RKO (cell line): ENCODE measurements at places on chromosomes 12 and 14.

DNA sequence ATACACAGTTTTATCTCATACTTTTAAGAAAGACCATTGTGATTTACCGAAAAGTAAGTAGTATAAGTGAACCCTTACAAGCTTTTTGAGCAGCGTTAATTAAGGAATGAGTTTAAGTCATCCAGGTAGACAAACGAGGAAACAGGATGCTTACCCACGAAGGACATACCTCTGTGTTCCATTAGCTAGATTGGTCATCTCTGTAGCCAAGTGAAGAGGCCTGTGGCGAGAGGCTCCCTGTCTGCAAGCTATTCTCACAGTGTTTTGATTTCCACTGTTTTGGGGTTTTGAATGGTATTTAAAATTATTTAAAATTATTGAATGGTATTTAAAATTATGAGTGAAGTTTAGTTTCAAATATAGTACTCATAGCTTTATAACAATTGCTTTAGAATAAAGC is 342.1 kb upstream of the RGS6 start:
- DNase-seq: no peak

DNA sequence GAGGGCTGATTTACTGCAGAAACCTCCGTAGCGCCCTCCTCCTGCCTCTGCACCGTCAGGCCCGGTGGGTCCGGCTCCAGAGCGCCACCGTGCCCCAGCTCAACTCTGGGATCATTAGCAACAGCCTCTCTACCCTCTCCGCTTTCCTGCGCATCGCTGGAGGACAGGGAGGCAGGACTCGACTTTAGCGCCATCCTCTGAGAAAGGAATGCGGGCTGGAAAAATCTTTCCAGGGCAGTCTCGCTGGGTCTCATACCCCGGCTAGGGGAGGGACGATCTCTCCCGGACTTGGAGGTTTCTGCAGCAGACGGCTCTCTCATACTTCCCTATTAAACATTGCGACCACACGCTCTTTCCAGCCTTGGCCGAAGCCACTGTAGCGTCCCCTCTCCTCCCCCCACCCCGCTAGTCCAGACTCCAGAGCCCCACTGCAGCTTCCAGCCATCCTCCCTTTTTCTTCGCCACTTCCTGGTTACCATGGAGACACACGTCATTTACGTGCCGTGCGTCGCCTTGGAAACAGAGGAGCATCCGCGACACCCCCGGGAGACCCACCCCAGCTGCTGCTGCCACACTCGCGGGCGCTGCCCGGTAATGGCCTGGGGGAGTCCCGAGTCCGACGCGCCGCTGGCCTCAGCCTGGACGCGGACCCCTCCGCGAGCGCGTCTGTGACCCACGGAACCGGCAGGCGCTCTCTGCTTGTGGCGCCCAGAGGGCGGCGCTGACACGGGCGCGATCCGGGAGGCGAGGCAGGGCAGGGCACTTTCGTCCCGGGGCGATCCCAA is at the start of gene CCDC184:
CCDC184 (plus strand) TSS at position 554 of the 785 bp plus-strand sequence. CDS start 479 bp downstream, outside the sequence.
- no peak for DNase-seq

DNA sequence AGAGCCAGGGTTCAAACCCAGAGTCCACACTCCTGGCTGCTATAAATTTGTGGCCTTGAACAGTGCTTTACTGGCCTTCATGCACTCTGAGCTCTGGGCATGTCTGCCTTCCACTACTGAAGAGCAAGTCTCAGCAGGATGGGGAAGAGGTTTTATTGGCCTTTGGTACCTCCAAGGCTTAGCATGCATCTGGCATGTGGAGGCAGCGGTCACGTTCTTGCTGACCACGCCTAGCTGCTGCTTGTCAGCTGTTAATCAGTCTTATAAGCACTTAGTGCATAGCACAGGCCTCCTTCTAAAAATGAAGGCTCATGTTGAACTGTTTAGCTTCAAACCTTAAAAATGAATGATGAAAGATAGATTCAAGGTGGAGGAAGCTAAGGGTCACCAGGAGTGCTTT is 177.5 kb downstream of the PELI2 start:
- DNase-seq: no peak

GRCh38 chr12:105899589-105899988 is 239.2 kb downstream of the NUAK1 start:
- no peak for DNase-seq

DNA sequence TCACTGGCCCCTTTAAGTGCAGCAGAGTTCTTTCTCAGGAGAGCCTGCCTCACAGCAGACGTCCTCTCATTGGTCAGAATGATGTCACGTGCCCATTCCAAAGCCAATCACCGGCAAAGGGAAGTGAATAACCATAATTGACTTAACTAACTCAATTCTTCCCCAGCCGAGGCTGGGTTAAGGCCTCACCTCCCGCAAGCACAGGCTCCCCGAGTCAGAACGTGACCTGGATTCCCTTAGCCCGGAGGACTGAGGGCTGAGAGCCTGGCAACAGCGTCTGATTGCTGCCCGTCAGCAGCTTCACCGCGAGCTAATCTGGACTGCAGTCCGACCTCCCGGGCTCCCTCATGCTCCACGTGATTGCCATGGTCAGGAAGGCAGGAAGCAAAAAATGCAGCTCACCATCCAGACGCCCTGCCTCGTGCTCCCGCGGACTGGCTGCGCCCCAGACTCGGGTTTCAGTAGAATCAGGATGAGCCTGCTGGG is 92.1 kb upstream of the FZD10 start:
- DNase-seq: no peak

- DNase-seq: no peak
These were observed 131.8 kb downstream of the KITLG start for GRCh38 chr12:88448337-88448915.

DNA sequence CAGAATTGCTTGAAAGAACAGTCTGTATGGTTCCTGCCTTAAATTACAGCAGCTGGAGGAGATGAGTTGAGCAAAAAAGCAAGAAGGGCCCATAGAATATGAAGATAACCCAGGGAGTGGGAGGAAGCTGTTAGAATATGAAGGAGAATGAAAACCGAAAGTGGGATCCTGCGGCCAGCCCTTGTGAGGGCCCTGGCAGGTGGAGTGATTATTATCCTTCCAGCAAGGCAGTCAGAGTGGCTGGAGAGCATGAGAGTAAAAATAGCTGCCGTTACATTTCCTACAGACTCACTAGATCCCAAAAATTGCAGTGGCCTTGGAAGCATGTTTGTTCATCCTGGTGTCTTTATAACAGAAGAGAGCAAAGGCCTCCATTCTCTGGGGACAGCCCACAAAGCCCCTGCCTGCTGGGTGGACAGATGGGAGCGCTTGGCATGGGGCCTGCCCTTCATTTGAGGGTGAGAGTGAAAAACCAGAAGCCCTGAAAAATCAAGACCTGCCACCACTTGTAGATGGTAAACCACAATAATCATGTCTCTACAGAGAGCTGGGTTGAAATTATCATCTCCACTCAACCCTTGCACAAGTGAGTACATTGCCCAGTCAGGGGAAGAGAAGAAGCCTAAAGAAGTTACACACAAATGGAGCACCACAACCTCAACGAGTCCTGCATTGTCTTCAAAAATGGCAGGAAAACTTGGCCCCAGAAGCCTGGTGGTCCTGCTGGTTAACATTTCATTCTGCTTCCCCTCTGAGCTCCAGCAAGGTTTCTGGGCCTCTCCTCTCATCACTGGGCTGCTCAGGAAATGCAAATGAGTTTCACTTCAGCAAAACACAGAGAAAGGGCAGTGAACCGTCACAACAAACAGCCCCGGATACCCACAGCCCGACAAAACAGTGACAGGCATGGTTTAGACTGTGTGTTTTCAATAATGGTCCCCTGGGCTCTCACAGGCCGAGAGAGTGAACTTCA is 20.5 kb downstream of the ZDHHC22 start:
- DNase-seq: no peak

GRCh38 chr14:51455041-51455835 is 196.5 kb upstream of the FRMD6 start:
- no peak for DNase-seq

DNA sequence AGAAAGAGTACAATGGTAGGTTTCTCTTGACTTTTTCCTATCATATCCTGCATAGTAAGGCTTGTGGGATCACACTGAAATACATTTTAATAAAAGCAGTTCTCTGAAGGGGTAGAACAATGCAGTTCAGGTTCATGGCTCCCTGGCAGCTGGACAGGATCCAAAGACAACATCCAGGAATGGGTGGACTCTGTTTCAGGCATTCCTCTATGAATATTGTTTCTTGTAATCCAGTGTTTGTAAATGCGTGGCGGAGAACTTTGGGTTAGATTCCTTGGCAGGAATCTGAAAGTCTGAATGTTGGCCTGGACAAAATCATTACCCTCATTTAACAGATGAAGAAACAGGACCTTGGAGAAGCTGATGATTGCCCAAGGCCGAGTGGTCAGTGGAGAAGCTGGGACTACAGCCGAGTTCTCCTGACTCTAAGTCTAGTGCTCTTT is 43.5 kb downstream of the SYNE2 start:
- no peak for DNase-seq

DNA sequence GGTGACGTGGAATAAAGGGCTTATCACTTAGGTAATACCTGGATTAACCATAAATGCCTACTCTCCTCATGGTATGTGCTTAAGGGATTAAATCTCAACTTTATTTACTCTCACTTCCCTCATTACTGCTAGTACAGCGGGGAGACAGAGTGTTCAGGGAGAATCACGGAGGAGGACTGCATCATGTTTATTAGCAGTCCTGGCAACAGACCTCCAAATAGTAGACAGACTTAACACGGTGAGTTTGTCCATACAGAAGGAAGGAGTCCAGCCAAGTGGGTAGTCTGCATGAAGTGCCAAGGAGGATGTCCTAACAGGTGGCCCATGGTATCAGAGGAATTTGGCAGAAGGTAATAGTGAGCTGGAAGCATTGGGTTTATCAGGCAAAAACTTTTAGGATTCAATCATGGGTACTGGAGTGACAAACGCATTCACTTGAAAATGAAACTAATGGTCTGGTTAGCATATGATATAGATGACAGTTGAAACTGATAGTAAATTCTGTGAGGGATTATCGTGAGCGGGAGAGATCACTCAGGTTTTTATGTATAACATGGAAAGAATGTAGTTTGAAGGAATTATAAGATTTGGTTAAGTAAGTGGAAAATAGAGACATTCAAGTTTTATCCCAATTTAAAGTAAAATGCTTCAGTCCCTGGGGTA is 471.8 kb downstream of the TMEM117 start:
- DNase-seq: no peak

DNA sequence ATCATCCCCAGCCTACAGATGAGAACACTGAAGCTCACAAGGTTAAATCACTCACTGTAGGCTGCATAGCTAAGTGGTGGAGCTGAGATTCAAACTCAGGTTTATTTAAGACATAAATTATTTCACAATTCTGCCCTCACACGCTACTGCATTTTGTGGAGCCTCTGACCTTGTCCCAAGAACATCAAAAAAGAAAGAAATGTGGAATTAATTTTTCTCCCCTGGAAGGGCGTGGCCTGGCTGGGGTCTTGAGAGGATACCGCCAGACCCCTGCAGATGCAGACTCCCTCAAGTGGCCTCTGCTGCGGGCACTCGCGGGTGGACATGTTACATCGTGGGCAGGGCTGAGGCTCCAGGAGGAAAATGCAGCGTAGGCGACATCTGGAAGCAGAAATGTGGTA is 40.6 kb downstream of the LTBP2 start:
- no peak for DNase-seq

- DNase-seq: no peak
These were observed 170.5 kb downstream of the TSPAN9 start for GRCh38 chr12:3247629-3248161.

- DNase-seq: peak; percentile 83
These were observed 534.2 kb downstream of the LRFN5 start for GRCh38 chr14:42140831-42141279.

DNA sequence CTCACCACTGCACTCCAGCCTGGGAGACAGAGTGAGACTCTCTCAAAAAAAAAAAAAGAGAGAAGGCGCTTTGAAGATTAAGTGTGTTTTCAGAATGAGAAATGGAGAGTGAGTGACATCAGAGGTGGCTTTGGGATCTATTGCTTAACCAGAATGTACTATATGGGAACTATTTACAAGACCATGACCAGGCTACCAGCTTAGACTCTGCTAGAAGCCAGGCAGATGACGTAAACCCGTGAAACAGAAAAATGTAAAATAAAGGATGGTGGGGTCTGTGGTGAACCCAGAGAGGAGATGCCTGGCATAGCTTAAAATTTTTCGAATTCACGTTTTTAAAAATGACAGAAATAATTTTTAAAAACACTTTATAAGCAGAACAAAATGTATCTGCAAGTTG is 82.0 kb downstream of the IFT43 start:
- DNase-seq: no peak

DNA sequence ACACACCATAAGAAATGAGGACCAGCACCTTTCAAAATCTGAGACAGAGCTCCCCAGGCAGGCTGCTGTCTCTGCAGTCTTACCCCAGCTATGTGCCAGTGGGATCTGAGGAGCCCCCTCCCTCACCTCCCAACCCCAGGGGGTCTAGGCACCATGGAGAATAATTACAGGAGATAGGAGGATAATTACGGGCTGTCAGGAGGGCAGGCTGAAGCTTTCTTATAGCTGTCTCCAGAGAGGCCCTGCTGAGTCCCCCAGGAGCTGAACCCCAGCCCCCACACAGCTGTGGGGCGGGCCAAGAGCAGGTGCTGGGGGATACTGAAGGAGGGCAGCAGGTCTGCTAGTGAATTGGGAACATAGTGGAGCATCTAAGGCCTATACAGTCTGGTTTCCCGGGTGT is 6.8 kb downstream of the CPNE6 start:
- DNase-seq: no peak

DNA sequence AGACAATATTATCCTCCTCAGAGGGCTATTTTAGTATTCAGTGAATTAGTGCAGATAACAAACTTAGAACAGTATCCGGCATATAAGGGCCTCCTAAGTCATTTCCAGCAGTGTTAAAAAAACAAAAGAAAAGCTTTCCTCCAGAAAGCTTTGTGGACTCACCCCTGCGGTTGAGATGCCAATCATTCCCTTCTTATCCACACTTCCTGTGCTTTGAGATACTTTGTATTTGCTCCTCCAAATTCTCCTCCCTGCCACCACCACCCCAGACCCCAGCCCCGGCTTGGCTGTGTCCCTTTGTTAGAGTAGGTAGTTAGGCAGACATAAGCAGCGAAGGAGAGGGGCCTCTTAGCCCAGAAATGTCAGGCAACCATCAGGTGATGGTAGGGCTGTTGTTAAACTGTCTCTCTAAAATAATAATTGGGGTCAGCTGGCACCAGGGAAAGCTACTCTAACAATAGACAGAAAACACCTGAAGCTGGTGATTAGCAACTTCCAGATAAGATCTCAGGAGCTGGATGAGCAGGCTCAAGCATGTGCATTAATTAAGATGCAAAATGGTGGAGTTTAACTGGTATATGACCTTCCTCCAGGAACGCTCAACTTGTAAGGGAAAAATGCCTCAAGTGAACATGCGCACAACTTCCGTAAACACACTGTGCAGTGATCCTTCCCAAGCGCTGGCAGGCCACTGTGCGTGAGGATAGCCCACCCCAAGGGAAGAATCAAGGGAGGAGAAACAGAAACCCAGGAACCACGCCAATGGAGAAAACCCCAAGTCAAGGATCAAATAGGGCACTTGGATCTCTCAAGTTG is 152.1 kb upstream of the EEA1 start:
- no peak for DNase-seq

GRCh38 chr12:2752676-2753371 is 41.9 kb upstream of the FKBP4 start:
- peak; percentile 80 for DNase-seq
